Left forelimb (tissue), 1 donor: ENCODE measurements at places on chromosomes 13 and 19.
A peak's percentile ranks its signal among the peaks of the same experiment; 100 is the strongest.

- no peak for DNase-seq
Measured at GRCh38 chr13:79973533-79973963, 367.4 kb downstream of the SPRY2 start.

- no peak for DNase-seq
Measured at GRCh38 chr13:93086329-93086728, 140.3 kb upstream of the GPC6 start.

DNA sequence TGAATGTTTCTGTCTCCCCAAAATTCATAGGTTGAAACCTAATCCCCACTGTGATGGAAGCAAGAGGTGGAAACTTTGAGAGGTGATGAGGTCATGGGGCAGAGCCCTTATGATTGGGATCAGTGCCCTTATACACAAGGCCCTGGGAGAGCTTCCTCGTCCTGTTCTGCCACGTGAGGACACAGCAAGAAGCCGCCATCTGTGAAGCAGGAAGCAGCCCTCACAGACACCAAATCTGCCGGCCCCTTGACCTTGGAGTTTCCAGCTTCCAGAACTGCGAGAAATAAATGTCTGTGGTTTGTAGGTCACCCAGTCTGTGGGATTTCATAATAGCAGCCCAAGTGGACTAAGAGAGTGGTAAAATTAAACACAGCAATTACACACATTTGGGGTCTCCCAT, 737.4 kb downstream of the UQCRFS1 start:
- no peak for DNase-seq

DNA sequence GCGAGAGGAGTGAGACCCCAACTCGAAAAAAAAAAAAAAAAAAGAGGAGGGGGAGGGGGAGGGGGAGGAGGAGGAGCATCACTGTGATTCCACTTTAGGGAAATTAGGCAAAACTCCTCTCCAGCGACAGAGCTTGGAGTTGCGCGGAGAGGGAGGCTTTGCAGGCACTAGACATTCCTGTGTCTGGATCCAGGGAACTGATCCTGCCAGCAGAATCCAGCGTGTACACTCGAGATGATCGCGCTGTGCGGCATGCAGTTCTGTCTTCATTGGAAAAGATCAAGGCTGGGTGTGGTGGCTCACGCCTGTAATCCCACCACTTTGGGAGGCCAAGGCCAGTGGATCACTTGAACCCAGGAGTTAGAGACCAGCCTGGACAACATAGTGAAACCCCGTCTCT, 29.6 kb upstream of the KLF2 start:
- no peak for DNase-seq

DNA sequence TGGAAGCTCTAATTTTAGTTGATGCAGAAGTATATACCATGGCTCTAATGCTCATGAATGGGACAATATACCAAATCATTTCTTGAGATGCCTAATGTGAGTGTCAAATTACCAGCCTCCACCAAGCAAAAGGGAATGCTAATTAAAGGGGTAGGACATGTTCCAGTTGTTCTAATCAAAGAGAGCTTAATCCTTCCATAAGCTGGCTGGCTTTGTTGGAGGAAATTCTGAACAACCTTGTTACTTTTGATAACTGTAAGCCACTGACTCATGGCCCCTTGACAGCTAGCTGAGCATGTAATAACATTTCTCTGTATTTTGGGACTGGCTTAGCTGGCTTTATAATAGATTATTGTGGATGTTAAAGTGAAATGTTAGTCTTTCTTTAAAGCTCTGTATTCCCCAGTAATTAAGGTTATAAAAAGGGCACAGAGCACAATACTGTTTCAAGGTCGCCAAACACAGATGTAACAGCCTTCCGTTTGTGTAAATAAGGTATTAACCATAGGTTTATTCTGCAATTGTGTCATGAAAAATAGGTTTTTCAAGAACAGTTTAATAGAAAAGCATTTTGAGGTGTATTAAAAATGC, 1194.0 kb downstream of the PCDH9 start:
- DNase-seq, result no peak

GRCh38 chr19:58228585-58229254, at the start of gene ZNF544:
Gene ZNF544 (plus strand): TSS chr19:58228914. CDS start chr19:58244024, 15,110 bp downstream.
- peak; percentile 86 for DNase-seq

DNA sequence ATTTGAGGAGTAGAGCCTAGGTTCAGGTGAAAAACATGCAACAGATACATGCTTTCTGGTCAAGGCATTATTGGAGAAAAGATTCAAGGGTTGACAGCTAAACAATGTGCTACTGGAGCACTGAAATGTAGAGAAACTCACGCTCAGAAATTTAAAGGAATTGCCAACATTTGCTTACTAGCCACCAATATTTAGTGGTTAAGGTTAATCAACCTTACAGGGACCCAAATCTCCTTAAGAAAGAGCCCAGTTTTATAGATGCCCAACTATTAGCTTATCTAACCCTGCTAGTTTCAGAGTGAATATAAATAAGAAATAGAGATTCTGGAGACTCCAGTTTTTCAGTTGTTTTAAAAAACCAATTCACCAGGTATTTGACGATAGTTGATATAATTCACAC, 203.6 kb downstream of the DACH1 start:
- no peak for DNase-seq

DNA sequence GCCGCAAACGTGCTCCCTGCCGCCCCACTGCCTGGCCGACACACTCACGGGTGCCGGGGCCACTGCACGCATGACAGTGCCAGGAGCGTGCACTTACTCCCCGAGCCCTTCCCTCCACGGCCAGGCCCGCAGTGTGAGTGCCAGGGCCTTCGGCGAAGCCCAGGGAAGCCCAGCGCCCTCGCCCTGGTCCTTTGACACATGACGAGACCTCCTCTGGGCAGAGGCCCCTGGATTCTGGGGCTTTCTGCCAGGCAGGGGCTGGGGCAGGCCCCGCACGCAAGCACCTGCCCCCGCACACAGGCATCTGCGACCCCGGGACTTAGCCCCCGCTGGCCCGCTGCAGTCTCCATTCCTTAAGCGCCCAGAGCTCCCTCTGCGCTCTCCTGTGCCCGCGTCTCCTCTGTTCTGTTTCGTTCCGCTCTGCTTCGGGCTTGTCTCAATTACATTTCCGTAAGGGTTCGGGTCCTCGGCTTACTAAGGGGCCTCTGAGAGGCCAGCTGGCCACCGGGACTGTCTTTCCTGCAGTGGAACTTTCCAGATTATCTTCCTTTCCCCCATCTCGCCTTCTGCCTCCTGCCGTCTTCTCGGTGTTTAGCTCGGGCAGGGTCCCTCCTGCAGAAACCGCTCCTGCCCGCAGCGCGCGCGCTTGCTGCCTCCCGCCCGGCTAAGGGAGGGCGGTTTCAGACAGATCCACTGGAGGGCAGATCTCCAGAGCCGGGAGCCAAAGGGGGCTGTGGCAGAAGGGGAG, 98.8 kb downstream of the ING1 start:
- DNase-seq, result no peak

DNA sequence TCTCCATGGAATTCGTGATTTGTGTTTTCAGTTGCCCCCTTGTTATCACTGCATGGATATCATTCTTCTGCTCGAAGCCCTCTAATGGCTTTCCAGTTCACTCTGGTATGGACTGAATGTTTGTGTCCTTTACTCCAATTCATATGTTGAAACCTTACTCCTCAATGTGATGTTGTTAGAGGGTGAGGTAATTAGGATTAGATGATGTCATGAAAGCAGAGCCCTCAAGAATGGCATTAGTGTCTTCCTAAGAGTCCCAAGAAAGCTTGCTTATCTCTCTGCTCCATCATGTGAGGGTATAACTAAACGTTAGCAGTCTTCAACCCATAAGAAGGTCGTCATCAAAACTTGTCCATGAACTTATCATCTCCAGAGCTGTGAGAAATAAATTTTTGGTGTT, 1626.3 kb upstream of the MIR17HG start:
- no peak for DNase-seq

DNA sequence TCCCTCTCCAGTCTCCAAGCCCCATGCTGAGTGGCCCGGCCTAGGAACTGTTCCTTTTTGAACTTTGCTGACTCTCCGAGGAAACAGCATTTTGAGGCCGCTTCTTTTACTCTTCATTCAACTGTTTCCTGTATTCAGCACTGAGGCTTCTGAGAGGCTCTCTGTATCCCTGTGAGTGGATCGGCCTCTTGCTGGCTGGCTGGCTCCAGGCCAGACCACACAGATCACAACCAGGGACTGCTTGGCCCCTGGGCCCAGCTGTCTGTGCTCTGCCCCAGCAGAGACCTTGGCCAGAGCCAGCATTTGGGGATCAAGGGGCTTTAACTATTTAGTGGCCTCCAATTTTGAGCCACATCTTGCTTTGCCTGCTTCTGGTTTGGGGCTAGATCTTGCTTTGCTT, 75.6 kb upstream of the KL start:
- no peak for DNase-seq

DNA sequence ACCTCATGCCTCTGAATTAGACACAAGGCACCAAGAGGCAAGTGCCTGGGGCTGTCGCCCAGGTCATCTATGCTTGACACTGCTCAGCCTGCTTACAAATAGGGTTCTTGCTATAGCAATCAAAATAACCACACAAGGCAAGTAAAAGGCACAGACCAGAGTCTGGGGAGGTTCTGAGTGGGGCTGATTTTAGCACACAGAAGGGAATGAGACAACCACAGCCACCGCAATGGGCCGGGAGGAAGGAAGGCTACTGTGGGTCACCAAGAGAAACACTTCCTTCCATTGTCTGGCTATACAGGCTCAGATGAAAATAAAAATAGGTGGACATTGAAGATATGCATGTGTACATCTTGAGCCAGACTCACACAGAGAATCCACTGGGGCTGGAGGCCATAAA, 159.1 kb downstream of the DLEU7 start:
- DNase-seq, result no peak

GRCh38 chr13:21243045-21243897, 66.8 kb downstream of the MRPL57 start:
- DNase-seq, result no peak

DNA sequence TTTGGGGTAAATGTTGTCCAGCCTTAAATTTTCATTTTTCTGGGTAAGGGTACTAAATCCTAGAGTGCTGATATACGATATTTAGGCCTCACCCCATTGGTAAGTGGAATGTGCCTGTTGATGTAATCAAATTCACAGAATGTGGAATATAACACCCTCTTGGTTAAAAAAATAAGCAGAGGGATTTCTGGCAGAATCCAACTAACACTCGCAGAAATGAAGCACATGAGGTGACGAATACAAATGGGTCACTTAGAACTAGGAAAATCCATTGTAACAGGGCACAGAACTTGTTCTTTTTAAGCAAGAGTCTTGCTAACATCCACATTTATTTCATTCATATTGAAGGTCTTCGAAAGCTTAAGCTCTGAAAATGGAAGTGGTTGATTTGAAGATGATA, 320.3 kb downstream of the SHISA2 start:
- no peak for DNase-seq

- no peak for DNase-seq
Measured at GRCh38 chr19:16075430-16076153, 703 bp upstream of the TPM4 start.

DNA sequence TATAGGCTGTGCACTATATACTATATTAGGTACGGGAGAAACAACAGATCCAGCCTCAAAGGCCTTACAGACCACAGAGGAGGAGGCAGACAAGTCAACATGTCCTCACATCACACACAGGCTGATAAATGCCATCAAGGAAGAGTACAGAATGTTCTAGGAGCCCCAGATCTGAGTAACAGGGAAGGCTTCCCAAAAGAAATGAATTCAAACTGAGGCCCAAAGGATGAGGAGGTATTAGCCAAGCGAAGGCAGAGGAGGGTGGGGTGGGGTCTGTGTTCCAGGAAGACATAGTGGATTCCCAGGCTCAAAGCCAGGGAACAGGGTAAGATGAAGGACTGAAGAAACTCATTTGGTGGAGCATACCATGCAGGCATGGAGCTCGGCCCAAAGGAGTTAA, 55.1 kb downstream of the RXFP2 start:
- no peak for DNase-seq

DNA sequence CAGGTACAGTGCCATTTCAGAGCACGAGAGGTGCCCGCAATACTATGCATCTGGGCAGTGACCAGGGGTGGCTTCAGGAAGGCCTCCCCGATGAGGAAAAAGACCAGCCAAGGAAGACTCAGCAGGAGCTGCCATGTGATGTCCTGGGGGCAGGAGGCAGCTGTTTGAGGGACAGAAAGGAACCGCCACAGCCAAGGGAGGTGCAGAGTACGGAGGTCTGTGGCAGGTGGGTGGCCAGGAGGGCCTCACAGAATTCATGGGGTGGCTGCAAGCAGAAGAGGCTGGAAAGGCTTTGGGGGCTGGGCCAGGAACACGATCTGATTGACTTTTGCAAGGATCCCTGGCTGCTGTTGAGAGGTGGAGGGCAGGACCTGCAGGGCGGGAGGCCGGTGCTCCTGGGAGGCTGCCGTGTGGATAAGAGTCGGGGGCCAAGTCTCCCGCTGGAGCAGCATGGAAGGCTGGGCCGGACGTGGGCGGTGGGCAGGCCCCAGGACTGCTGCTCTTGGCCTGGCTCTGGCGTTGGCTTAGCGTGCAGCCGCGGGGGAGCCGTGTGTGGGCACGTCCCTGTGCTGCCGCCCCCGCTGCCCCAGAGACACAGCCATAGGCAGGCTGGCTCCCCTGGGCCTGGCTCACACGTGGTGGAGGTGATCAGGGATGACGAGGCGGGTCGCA, 29.1 kb downstream of the CEBPA start:
- no peak for DNase-seq

DNA sequence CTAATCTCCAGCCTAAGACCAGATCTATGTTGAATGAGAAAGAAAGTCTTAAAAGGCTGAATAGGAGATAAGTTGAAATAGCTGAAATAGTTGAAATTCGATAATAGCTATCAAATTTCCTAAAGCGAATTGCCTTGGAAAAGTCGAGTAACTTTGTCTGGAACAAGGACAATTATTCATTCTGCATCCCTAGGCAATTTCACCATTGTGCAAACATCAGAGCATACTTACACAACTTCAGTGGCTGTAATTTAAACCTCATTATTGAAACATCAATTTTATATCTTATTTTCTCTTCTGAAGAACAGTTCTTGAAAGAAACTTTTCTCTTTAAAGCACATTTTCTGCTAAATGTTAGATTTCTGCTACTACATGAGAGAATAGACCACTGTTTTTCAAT, 13.6 kb downstream of the TNFSF13B start:
- no peak for DNase-seq

GRCh38 chr13:43279696-43280095, 256.3 kb downstream of the DNAJC15 start:
- DNase-seq, result no peak

DNA sequence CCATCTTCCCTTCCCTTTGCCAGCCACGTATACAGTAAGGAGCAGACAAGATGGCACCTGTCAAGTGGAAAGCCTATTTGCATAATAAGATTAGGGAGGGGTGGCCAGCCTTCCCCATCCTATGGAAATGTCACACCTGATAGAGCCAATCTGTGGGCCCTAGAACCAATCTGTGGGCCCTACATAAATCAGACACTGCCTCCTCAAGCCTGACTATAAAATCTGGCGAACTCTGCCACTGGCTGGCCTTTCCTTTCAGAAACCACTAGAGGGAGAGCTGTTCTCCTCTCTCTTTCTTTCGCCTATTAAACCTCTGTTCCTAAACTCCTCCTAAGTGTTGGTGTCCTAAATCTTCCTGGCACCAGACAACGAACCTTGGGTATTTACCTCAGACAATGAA, 231.5 kb upstream of the KLHL1 start:
- DNase-seq, result no peak

- no peak for DNase-seq
Measured at GRCh38 chr13:19156013-19156825, 25.4 kb downstream of the TUBA3C start.
